ENCODE measurements at places on chromosomes 2 and 18.

DNA sequence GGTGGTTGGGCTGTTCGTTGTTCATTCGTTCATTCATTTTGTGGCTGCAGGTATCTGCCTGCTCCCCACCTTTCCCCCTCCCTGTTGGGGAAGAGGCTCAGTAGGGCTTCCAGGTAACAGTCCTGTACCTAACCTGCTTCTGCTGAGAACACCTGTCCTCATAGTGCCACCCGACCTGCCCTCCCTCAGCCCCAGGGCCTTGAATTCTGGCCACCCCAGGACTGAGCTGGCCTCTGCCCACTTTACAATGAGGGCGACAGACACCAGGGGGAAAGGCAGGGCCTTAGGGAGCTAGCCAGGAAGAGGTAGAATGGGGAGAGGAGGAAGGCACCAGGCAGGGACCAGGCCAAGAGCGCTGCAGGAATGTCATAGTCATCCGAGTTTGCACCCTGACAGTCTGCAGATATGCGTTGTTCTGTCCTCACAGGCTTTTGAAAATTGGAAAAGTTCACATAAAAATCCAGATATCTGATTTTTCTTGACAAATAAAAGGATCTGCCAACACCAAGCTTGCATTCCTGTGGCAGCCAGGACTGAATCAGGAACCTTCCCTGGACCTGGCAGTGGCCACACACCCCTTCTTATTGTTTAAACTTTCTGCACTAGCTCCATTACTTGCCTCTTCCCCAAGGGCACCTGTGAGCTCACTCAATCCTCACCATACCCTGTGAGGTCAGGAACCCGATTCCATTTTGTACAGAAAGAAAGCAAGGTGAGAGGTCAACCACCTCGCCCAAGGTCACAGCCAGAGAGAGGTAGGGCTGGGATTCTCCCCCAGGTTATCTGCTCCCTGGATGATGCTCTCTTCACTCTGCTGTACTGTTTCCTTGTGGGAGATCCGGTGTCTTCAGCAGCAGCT, 35.3 kb upstream of the MRPL33 start:
- DNase-seq, result no peak

- no peak for DNase-seq
Observed at GRCh38 chr2:61460163-61460562, 10.7 kb downstream of the USP34 start.

DNA sequence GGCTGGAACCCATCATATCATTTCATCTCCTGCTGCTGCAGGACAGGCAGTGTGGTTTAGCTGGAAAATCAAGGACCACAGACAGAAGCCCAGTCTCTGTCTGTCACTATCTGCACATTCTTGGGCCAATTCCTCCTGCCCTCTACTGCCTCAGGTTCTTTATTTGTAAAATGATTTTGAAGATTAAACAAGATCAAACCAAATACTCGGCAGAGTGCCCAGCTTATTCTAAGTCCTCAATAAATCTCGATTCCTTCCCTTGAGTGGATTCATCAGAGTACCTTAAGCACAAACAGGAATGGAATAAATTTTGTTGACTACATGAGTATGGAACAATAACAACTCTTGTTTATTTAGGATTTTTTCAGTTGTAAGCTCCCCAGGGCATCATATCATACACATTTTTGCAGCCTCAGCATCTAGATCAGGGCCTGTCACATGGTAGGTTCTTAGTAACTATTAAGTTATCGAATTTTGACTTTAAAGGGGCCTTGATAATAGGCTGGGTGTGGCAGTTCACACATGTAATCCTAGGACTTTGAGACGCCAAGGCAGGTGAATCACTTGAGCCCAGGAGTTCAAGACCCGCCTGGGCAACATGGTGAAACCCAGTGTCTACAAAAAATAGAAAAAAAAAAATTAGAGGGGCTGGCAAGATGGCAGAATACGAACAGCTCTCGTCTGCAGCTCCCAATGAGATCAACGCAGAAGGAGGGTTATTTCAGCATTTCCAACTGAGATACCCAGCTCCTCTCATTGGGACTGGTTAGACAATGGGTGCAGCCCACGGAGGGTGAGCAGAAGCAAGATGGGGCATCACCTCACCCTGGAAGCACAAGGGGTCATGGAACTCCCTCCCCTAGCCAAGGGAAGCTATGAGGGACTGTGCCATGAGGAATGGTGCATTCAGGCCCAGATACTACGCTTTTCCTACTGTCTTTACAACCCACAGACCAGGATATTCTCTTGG, 11.1 kb downstream of the RHOB start:
- DNase-seq, result no peak

GRCh38 chr2:43028188-43028587, 198.2 kb downstream of the ZFP36L2 start:
- no peak for DNase-seq

DNA sequence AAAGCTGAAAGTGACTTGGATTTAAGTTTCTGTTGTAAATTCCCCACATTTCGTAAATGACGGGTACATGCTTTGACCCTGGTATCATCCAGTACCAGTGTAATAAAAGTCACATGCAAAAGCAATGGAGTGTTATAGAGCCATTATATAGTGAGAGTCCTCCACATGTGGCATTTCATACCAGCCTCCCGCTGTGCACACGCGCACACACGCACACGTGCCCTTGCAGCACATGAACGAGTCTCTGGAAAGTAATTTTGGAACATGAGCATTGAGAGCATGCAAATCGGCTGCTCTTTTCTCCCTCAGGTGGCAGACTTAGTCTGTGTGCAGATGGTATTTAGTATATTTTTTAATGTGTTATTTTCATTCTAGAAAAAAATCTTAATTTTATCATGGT, 198.1 kb downstream of the ZNF407 start:
- no peak for DNase-seq

- DNase-seq, result no peak
Observed at GRCh38 chr2:156763174-156763573, 327.0 kb downstream of the GPD2 start.

DNA sequence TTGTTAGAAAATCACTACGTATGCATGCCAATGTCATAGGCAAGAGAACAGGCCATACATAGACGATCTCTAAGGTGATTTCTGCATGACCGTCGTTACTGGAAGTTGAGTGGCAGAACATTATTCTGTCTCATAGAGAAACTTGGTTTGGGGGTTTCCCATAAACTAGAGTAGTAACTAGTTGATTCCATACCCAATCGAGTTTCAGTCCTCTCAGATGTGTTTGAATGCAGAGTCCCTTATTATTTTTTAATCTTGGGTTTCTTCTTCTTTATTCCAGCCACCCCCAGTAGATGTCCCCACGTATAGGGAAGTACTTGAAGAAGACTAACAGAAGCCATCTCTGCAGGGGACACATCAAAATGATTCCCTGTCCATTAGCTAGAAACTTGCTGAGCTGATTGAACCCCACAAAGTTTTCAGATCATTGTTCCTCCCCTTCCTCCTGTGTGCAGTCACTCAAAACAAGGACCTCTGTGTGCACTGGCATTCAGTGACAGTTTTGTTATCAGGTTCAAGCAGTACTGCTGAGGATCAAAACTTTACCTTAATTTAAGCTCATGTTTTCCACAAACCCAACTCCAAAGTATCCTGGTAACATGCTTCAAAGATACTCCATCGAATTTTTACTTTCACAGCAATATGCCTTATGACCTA, 68.4 kb upstream of the CDCA7 start:
- no peak for DNase-seq

DNA sequence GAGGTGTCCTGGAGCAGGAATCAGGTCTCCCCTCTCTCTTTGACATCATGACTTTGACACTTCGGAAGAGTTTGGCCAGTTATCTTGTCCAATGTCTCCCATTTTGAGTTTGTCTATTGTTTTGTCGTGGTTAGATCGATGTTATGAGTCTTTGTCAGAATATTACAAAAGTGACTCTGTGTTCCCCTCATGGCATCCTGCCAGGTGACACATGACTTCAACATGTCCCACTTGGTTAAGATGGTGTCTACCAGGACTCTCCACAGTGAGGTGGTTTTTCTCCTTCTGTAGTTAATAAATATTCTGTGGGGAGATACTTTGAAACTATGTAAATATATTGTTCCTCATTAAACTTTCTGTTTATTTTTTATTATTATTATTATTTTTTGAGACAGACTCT, 76.6 kb upstream of the BZW1 start:
- no peak for DNase-seq

- no peak for DNase-seq
Observed at GRCh38 chr18:47775961-47776360, 154.5 kb downstream of the SMAD2 start.

DNA sequence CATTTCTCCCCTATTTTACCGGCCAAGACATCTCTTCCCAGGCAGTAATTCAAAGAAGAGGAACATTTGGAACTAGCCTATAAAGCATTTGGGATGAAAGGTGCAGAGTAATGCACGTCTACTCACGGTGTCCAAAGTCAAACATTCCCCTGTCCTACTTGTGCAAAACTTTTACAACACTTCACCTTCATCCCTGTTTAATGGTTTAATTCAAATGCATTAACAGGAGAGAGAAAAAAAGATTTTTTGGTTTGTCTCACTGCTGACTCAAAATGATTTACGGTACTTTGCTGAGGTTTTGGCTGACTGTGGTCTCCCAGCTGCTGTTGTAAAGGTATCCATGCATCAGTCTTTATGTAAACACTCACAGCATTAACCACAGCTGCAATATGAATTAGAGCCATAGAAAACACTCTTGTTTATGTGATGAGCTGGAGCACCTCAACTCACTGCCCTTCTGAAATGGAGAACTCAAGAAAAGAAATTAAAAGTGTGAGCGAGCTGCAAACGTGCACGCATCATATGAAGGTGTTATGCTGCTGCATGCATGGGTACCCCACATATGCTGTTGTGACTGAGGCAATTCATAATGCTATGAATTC, 220.5 kb downstream of the PIEZO2 start:
- DNase-seq, result no peak

- no peak for DNase-seq
Observed at GRCh38 chr2:12465631-12466135, 251.1 kb upstream of the TRIB2 start.

- DNase-seq, result no peak
Observed at GRCh38 chr2:24409171-24409570, 48.8 kb upstream of the ITSN2 start.

DNA sequence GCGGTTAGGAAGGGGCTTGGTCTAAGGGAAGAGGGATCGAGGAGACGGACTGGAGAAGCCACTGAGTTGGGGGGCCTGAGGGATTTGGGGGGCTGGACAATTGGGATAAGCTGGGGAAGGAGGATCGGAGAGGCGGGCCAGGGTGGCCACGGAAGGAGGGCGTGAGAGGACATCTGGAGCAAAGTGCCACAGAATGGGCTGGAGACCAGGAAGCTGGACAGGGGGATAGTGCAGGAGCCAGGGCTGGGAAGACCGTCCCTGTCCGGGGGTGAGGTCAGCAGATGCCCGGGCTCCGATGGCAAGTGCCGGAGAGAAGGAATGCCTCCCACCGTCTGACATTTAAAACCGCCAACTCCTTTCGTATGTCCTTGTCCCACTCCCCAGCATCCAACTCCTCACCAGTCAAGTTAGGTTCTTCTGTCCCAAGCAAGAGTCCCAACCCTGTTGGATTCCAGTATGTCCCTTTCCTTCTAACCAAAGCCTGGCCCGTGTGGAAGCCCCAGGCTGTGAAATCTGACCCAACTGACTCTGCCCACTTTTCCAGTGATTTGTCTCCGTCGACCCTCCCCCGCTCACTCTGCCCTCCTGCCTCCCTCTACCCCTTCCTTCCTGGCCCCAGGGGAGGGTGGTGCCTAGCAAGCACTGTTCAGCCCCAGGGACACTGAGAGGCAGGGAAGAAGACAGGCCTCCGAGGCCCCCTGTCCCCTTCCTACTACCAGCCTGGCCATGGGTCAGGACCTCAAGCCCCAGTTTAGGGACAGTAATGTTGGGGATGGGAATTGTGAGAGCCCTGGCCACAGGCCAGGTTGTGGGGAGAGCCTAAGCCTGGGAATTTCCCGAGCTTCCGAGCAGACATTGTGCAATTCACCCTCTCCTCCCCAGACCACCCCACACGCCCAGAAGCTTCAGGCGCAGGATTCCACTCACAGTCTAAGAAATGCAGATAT, 31.5 kb upstream of the TMBIM1 start:
- DNase-seq, result no peak

DNA sequence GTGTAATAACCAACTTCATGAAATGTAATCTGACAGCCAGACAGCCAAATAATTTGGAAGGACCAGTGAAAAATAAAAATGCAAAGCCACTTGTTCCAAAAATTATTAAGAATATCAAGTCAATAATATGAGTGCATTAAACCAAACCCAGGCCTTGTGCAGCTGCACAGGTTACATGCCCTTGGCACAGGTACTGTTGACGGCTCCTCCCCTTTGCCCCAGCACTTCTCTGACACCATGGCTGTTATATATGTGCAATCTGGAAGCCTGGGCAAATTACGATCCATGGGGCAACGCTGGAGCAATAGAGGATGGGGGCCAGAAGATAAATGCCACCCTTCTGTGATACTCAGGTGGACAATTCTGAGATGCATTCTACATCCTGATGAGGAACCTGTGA, 68.9 kb downstream of the METTL4 start:
- no peak for DNase-seq

GRCh38 chr2:130259594-130259993, 61.4 kb upstream of the TUBA3E start:
- no peak for DNase-seq

DNA sequence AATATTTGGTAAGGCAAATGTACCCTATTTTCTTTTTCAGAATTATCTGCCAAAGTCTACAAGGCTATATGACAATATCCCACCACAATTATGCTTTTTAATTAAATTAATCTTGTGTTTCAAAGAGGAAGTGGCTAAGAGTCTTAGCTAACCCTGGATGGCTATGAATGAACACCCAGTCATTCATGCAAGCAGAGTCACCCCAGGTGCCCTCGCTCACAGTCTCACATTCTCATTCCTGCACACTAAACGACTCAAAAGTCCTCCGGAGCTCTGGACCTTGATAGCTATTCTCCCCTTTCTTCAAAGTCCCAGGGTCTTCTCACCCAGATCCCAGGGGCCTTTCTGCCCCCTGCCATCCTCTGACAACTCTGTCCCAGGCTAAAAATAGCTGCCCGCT, 42.1 kb upstream of the MRPL19 start:
- DNase-seq, result no peak

DNA sequence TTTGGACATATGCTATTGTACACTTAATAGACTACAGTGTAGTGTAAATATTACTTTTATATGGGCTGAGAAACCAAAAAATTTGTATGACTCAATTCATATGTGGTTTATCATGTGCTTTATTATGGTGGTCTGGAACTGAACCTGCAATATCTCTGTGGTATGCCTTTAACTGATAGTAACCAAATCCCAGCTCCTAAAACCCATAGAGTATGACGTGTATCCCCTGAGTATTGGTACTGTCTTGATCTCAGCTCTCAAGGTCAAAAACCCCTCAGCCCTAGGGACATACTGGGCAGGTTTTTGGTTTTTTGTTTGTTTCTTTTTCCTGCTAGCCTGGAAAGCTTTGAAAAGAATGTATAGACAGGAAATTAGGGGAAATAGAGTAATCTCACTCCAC, 42.2 kb upstream of the ARHGAP15 start:
- DNase-seq, result no peak

- DNase-seq, result no peak
Observed at GRCh38 chr2:98013407-98014042, 17.8 kb upstream of the TMEM131 start.

- no peak for DNase-seq
Observed at GRCh38 chr2:220212296-220213080, 585.1 kb downstream of the SLC4A3 start.

Measured in activated T-cell treated with anti-CD3 and anti-CD28 coated beads for 1 hour (primary cell).